ENCODE measurements at places on chromosomes 5 and 9. TPM values are rescaled to one million over a fixed set of nuclear protein-coding genes. Genes with fewer than 3 reads are reported as not detected.

PCDHB9 gene
- 0.73 TPM for total RNA-seq

- no peak for DNase-seq
These were observed 50.8 kb downstream of the TSPAN17 start for GRCh38 chr5:176697934-176698538.

KIAA0825 gene
- 0.23 TPM for total RNA-seq

BRINP1 gene
- not detected for total RNA-seq

CMYA5 gene
- total RNA-seq = 0.15 TPM

DNA sequence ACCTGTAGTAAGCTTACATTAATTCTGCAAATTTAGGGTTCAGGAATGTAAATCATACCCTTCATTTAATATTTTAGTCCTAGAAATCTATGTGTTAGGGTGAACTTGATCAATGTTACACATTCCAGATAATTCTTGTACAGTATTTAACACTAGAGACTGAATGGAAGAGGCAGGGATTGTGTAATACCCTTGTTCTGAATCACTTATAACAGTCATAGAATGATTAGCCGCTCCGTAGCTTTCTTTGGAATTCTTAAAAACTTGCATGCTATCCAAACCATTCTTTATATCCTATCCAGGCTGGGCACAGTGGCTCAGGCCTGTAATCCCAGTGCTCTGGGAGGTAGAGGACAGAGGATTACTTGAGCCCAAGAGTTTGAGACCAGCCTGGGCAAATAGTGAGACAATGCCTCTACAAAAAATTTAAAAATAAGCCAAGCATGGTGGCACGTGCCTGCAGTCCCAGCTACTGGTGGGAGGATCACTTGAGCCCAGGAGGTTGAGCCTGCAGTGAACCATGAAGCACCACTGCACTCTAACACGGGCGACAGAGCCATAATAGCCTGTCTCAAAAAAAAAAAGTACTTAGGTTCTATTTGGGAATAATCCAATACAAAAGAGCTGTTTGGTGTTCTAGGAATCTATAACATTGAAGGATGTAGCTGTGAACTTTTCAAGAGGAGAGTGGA lies 8.3 kb downstream of the ZNF483 start:
- DNase-seq = no peak

All from PC-3 (cell line).